ENCODE measurements at places on chromosomes 3 and 15.

DNA sequence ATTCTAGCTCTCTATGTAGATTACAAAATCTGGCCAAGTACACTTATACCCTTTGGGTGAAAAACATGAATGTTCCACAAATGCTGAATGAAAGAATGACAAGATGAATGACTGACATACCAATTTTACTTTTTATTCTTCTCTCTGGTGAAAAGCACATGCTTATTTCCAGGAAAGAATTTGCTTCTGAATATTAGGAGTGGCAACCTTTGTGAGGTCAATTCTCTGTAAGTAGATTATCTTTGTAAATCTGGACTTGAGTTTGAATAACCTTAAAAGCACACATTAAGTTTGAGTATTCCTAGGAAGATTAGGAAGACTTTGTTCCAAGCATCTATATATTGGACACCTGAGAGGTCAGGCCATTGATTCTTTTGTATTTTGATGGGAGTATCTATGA, 78.1 kb upstream of the P2RY1 start:
- no peak for DNase-seq

GRCh38 chr3:125331243-125331642, 43.9 kb downstream of the ZNF148 start:
- no peak for DNase-seq

GRCh38 chr3:13235897-13236296, 162.7 kb upstream of the IQSEC1 start:
- no peak for DNase-seq

- DNase-seq = no peak
These were observed 583.4 kb upstream of the ROBO1 start for GRCh38 chr3:80351201-80351600.

GRCh38 chr15:44536302-44536961, 515 bp upstream of the EIF3J start:
- DNase-seq = no peak

DNA sequence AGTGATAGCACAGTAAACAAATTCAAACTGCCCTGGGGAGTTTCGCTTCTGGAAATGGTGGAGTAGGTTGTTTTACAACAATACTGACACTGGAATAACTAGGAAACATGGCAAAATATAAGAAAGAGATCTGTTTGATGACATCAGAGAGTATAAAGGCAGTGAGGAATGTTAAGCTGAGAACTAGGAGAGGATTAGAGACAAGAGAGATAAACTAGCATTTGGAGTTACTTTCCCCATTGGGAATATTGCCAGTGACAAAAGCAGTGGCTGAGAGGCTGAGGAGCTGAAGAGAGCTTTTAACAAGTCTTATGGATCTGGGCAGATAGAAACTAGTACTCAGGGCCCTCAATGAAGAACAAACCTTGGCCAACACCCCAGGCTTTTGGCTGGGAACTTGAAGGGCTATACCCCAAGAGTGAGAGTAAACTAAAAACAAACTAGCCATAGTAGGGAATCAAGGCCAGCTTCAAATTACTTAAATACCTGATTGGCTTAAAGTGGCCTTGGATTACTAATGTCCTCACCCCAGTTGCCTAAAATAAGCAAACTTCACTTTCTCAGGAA, 280.4 kb downstream of the KLF13 start:
- no peak for DNase-seq

DNA sequence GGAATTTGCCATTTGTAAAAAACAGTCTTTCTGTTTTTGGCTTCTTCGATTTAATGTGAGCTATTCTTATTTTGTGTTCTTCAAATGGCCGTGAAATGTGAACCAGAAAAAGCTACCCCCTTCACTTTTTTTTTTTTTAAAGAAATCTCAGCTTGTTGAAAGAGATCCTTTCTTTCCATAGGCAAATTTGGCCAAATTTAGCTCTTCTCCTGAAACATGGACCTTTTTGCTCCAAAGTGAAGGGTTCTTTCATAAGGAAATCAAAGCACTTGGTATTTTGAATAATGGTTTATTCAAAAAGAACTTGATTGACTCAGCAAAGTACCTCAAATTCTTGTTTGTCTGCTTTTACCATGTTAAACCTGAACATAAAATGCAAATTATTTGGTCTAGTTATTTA, 10.1 kb downstream of the RCN2 start:
- no peak for DNase-seq

DNA sequence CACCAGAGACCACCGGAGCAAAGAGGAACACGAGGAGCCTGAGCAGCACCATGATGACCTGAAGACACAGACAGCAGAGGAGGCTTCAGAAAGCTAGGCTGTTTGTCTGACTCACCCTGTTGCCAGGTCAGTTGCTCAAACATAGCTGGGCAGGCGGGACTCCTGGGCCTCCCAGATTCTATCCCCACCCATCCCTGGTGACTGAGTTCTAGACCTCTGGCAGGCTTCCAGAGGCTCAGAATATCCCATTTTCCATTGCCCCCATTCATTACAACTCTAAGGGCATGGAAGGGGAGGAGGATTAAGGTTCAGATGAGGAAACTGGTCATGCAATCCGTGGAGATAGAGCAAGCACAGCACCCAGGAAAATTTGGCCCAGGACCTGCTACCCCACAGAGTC, at the start of gene CDHR4:
CDHR4 (minus strand) TSS at position 113 of the 400 bp plus-strand sequence; CDS start at position 52, 61 bp downstream.
- no peak for DNase-seq

DNA sequence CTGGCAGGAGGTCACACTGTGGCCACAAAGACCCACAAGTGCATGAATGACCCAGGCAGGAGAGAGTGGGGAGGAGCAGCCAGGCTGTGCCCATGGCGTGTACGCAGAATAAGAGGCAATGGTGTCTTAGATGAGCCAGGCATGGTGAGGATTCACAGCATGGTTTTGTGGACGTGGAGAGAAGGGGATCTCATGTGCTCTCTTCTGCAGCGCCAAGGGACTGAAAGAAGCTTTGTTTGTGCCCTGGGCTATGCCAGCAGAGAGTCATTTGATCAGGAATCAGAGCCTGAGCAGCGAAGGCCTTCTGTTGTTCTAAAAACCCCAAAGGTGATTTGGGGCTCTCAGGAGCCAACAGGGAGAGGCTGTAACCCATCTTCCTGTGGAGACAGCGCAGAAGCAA, 18.7 kb upstream of the RPP14 start:
- no peak for DNase-seq

DNA sequence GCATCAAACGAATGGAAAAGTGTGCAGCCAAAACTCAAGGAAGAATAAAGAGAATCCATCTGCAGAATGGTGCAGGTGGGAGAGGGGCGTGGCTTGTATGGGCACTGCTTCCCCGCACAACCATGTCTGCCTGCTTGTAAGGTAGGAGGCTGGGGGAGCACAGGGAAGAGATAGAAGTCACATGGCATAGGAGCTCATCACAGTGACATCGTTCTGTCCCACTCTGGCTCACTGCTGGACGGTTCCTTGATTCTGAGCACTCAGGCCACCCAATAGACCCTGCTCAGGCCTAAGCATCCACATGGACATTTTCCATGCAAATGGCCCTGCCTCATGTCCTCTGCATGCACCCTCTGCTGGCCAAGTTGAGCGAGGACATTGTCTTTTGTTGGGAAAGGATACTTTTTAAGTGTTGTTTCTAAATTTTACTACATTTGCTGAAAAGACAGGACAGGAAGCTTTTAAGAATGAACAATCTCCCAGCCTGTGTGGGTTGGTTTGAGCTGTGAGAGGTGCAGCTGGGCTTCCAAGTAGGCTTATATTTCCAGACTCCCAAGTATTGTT, 3.1 kb downstream of the MYLK start:
- DNase-seq = no peak

DNA sequence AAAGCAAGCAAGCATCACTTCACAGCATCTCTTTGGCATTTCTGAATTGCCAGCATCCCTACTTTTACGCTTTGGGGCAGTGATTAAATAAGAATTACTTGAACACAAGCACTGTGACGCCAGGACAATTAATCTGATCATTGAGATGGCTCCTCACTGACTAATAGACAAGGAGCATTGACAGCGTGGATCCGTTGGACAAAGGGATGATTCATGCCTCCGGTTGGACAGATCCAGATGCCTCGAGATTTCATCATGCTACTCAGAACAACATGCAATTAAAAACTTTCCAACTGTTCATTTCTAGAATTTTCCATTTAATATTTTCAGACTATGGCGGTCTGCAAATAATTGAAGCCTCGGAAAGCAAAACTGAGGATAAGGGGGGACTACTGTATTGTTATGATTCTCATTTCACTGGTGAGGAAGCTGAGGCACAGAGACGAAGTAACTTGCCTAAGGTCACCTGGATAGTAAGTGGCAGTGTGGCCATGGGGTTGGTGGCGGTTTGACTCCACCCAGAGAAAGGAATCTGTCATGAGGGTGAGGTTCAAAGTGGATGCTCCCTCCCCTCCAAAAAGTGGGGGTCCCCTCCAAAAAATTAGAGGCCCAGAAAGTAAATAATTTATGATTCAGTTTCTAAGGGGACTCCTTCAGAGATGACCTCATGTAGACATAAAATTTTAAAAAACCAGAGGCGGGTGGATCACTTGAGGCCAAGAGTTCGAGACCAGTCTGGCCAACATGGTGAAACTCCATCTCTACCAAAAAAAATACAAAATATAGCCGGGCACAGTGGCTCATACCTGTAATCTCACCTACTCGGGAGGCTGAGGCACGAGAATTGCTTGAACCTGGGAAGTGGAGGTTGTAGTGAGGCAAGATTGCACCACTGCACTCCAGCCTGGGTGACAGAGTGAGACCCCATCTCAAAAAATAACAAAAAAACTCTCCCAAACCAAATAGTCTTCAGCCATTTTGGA, 12.3 kb upstream of the PGPEP1L start:
- no peak for DNase-seq

GRCh38 chr3:183515968-183516851, 39.3 kb downstream of the KLHL6 start:
- DNase-seq = peak; percentile 15

GRCh38 chr3:158709666-158710083, 22.6 kb downstream of the RARRES1 start:
- no peak for DNase-seq

DNA sequence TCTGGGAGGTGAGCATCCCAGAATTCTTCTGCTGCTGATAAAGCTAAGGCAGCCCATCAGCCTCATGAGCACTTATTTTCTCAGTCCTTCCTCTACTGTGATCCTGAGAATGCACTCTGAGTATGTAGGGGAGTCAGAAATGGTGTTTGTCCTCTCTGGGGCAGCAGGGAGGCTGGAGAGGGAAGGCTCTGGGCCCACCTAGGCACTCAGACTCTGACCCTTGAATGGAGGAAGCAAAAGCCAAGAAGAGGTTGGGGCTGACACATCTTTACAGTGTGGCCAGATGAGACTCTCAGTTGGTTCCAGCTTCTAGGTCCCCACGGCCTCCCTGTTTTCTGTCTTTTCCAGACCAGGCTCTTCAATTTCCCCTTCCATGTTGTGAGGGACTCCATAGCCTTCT, 36.1 kb upstream of the BLM start:
- DNase-seq = no peak

GRCh38 chr3:155404486-155404885, 111.0 kb upstream of the STRIT1 start:
- no peak for DNase-seq

DNA sequence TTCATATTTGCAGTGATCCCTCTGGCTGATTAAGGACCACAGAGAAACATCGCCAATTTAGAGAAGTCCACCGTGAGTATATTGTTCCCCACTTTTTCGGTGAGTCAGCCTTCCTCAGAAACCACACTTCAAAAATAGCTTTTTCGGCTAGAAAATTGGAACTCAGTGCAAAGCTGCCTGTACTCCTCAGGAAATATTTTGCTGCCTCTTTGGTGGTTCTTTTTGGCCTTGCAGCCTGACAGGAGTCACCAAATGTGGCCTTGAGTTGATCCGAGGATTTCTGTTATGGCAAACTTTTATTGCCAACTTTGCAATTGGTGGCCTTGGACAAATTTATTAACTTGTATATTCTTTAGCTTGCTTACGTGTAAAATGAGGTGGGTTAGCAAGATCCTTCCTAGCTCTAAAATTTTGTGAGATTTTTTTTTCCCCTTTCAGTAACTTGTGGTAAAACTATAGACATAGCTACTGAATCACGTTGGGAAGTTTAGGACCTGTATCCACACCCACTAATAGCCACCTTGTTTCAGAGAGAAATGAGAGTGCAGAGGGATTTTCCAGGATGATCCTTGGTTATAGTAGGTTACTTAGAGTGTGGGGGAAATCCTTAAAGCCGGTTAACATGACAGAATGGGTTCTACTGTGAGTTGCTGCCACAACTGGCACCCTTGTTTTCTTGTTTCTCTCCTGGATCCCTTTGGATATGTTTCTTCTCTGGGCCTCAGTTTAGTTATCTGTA, 9.9 kb downstream of the ARL6IP5 start:
- DNase-seq = no peak
